ENCODE measurements at places on chromosomes 1 and 21.

GRCh38 chr1:161989786-161990185 is 33.9 kb downstream of the OLFML2B start:
- no peak for DNase-seq

DNA sequence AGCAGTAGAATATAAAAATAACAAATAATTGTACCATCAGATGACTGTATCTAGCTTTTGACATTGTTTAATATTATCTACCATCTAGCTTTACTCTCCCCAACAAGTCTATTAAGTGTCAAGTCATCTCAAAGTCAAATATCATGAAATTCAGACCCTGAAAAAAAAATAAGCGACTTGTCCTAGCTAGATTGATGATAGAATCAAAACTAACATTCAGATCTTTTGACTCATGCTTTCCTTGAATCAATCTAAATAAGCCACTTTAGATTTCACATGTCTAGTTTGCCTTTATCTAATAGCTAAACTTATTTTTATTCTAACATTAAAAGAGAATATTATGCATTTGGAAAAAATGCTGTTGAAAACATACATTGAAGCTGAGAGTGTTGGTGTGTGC is 35.4 kb downstream of the CRB1 start:
- no peak for DNase-seq

DNA sequence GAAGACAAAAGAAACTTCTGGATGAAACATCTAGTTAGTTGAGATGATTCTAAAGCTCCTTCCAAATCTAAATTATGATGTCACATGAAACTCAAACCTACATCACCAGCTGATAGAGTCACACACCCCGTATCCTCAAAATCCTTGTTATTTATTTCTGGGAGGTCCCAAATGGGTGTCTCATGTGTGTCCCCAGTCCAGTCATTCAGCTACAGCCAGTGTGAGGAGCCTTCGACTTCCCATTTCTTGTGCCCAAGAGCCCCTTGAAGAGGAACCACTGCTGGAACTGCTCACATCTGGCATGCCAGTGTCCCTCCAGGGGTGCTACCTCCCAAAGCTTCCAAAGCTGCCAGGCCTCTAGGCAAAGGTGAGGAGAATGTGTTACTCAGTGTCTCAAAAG is 32.5 kb upstream of the KCNA3 start:
- DNase-seq: no peak

DNA sequence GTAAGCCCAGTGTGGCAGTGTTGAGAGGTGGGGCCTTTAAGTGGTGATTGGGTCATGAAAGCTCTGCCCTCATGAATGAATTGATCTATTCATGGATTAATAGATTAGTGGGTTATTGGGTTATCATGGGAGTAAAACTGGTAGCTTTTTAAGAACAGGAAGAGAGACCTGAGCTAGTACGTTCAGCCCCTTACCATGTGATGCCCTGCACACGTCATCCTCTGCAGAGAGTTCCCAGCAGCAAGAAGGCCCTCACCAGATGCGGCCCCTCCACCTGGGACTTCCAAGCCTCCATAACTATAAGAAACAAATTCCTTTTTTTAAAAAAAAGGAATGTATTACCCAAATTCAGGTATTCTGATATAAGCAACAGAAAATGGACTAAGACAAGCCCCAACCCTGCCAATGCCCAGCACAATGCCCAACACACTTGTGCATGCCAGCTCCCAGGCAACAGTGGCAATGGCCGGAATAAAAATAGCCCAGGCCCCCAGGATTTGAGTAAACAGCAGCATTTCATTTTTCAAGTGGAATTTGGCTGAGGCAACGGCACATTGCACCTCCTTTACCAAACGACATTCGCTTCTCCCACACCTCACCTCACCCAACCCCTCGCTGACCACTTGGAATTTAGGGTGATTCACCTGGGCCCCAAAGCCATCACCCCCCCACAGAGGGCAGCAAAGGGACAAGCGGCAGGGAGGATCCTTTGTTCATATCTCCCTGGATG is 215.9 kb downstream of the TOMM20 start:
- no peak for DNase-seq

- no peak for DNase-seq
These were observed 16.9 kb upstream of the IFNGR2 start for GRCh38 chr21:33386222-33386784.

DNA sequence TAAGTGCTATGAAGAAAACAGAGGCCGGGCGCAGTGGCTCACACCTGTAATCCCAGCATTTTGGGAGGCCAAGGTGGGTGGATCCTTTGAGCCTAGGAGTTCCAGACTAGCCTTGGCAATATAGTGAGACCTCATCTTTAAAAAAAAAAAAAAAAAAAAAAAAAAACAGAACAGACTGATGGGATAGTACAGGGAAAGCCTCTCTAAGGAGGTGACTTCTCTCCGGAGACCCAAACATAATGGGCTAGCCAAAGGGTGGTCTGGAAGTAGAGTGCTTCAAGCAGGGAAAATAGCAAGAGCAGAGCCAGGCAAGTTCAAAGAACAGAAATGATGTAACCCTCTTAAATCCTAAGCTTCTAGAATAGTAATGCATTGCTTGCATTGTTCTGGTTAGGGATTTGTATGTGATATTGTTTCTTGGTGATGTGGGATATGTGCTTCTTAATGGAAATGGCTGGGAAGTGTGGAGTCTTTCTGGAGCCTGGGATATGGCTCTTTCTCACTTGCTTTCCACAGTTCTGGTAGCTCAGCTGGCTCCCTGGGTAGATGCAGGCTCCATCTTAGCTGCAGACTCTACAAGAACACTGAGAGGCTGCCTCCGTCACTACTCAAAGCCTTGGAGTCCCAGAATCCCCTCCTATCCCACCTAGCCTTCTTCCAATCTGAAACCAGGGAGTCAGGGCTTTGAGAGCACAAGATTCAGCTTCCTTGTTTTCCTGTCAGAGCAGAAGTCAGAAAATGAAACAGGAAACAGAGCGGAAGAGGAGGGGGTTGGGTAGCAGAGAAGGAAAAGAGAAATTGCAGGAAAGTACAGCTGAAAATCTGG is 1.9 kb upstream of the PIGV start:
- no peak for DNase-seq

DNA sequence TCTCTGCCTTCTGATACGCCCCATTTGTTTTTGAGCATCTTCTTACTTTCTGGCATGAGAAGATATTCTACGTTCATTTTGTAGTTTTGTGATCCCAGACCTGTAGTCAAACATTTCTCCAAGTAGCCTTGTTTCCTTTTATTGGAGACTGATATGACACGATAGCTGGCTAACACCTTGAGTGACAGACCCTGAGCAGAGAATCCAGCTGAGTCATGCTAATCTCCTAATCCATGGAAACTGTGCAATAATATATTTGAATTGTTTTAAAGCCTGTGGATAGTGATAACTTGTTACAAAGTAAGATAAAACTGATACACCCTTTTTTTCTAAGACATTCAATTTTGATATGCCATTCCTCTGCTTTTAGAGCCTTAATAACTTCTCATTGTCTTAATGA is 1.2 kb upstream of the IFI44L start:
- no peak for DNase-seq

GRCh38 chr1:31818206-31818605 is 2.4 kb upstream of the SPOCD1 start:
- DNase-seq: no peak
